ENCODE measurements at places on chromosomes 6 and 20.
A peak's percentile ranks its signal among the peaks of the same experiment; 100 is the strongest.

GRCh38 chr20:50969912-50970311 lies 11.3 kb downstream of the MOCS3 start:
- no peak for DNase-seq

GRCh38 chr6:946546-946945 lies 253.6 kb upstream of the EXOC2 start:
- DNase-seq, result no peak

GRCh38 chr6:105382496-105382895 lies 20.4 kb downstream of the PREP start:
- DNase-seq, result no peak

DNA sequence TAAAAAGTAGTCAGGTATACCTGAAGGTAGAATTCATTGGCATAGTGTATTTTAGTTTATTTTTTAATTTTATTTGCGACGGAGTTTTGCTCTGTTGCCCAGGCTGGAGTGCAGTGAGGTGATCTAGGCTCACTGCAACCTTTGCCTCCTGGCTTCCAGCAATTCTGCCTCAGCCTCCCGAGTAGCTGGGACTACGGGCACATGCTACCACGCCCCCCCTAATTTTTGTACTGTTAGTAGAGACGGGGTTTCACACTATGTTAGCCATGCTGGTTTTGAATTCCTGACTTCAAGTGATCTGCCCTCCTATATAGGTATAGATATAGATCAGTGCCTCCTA lies 102.8 kb upstream of the PRSS16 start:
- DNase-seq, result no peak

GRCh38 chr20:24755411-24755922 lies 193.6 kb upstream of the CST7 start:
- DNase-seq, result peak; percentile 6
